ENCODE measurements at places on chromosomes 11 and 22. TPM values are rescaled to one million over a fixed set of nuclear protein-coding genes. Genes with fewer than 3 reads are reported as not detected.

DNA sequence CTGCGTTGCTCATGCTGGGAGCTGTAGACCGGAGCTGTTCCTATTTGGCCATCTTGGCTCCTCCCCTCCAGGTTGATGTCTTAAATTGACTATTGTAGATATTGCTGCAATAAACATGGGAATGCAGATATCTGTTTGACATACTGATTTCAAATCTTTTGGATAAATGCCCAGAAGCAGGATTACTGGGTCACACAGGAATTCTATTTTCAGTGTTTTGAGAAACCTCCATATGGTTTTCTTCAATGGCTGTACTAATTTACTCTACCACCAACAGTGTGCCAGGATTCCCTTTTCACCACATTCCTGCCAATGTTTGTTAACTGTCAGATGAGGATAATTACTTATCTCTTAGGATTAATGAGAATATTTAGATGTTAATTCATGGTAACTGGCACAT lies 467.0 kb downstream of the LUZP2 start:
- H3K4me3 ChIP-seq = no peak overlapping the region
- no peaks in the 10 kb centered on the region for H3K36me3 ChIP-seq
- no peak overlapping the region for H3K27ac ChIP-seq
- no peaks in the 10 kb centered on the region for H3K27me3 ChIP-seq
- DNase-seq = no peak

- peaks cover 25% of the 10 kb centered on the region for H3K4me1 ChIP-seq
- DNase-seq = no peak
- H3K36me3 ChIP-seq = no peaks in the 10 kb centered on the region
- H3K27me3 ChIP-seq = peaks cover 2% of the 10 kb centered on the region
- H3K4me3 ChIP-seq = no peak overlapping the region
- H3K27ac ChIP-seq = no peak overlapping the region
Measured at GRCh38 chr22:38953091-38953490, 4.3 kb upstream of the APOBEC3A start.

- H3K27ac ChIP-seq = peak overlapping the region; percentile 94
- H3K4me3 ChIP-seq = peak overlapping the region; percentile 58
- H3K36me3 ChIP-seq = peaks cover 8% of the 10 kb centered on the region
- peaks cover 56% of the 10 kb centered on the region for H3K4me1 ChIP-seq
- H3K27me3 ChIP-seq = no peaks in the 10 kb centered on the region
Measured at GRCh38 chr11:73995247-73995646, 12.6 kb upstream of the UCP2 start.

GRCh38 chr11:86386746-86387145 lies 12.1 kb downstream of the CCDC81 start:
- H3K4me3 ChIP-seq = no peak overlapping the region
- H3K27me3 ChIP-seq = no peaks in the 10 kb centered on the region
- DNase-seq = no peak

DNA sequence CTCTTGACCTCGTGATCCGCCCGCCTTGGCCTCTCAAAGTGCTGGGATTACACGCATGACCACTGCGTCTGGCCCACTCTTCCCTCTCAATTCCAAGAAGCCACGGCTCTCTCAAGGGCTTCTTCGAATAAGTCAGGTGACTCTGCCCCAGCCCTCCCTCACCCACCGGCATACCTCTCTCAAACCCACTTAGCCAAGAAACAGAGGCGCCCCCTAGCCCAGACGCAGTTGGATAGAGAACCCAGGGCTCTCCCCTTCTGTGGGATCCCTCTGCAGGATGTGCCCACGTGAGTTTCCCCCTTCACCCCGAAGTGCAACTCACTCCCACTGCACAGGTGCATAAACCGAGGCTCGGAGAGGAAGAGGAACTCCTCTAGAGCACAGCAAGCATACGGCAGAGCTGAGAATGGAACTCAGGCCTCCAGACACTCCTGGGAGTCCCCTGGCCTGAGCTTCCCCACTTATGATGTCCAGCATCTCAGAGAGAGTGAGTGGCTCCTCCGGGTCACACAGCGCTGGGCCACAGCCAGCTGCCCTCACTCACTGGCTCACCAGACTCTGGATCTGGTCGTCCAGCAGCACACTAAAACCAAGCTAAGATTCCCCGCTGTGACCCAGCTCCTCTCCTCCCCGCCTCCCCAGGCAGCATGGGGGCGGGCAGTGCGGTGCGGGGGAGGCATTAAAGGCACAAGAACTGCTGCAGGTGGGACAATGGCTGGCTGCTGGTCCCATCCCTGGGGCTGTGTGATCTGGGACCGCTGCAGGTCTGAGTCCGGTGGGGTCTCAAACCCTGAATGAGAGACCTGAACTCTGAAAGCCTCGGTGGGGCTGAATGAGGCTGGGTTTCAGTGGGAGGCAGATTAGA lies 16.8 kb upstream of the RGL4 start:
- H3K4me1 ChIP-seq = peaks cover 23% of the 10 kb centered on the region
- H3K27me3 ChIP-seq = no peaks in the 10 kb centered on the region
- no peak for DNase-seq
- H3K4me3 ChIP-seq = no peak overlapping the region
- H3K27ac ChIP-seq = peak overlapping the region; percentile 13
- H3K36me3 ChIP-seq = peaks cover 2% of the 10 kb centered on the region

GRCh38 chr11:15602785-15603567 lies 488.3 kb downstream of the INSC start:
- H3K4me3 ChIP-seq = no peak overlapping the region
- H3K4me1 ChIP-seq = no peaks in the 10 kb centered on the region
- DNase-seq = no peak

- H3K36me3 ChIP-seq = peaks cover 23% of the 10 kb centered on the region
- H3K27me3 ChIP-seq = no peaks in the 10 kb centered on the region
- H3K4me3 ChIP-seq = no peak overlapping the region
- H3K27ac ChIP-seq = peak overlapping the region; percentile 74
- no peak for DNase-seq
- peaks cover 35% of the 10 kb centered on the region for H3K4me1 ChIP-seq
Measured at GRCh38 chr22:24550028-24550901, 4.7 kb downstream of the GUCD1 start.

RAG2 gene
- not detected for total RNA-seq

BANF1 gene
- total RNA-seq = 223 TPM

SYCE3 gene
- total RNA-seq = not detected

DNA sequence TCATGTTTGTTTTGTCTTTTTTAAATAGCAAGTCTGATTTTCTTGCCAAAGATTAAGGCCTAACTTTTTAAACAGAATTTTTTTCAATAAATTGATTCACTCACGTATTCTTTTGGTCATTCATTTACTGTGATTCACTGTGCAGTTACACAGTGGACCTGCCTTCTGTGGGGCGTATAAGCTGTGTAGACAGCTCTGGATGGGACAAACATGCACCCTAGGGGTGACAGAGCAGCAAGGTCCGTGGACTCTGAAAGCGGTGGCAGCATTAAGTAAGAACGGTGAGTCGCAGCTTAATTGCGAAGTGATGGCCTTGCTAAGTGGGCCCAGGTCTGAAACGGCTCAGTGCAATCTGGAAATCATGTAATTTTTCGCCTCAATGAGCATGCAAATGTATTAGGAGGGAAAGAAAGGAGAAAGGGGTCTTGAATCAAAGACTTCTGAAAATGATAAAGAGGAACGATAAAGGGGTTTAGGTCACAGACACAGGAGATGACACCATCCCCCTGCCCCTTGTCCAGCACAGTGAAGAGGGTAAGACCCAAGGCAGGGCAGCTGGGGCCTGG lies 113.1 kb downstream of the SPATA19 start:
- no peak overlapping the region for H3K27ac ChIP-seq
- H3K36me3 ChIP-seq = no peaks in the 10 kb centered on the region
- H3K4me3 ChIP-seq = no peak overlapping the region
- no peaks in the 10 kb centered on the region for H3K4me1 ChIP-seq
- DNase-seq = no peak

DNA sequence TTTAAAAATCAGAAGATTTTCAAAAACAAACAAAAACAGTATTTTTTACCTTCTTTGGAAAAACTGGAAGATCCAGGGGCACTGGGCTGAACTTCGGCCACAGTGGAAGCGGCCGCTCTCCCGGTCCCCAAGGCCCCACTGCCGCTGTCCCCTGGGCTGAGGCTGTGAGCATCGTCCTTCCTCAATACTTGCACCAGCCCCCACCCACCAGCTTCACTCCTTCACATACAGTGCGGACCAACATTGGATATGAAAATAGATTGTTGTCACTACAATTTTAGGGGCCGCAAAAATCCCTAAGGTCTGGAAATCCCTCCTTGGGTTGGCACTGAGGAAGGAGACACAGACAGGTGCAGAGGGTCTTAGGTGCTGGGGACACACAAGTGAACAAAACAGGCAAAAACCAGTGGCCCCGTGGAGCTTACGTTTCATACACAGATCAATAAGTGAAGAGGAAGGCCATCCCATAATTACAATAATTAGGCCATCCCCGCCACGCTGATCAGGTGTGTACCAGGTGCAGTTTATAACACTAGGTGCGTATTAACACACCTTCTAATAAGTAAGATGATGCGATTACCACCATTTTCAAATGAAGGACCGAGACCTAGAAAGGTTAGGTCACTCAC lies 28.2 kb upstream of the SLC22A12 start:
- H3K27ac ChIP-seq = no peak overlapping the region
- H3K27me3 ChIP-seq = no peaks in the 10 kb centered on the region
- peaks cover 4% of the 10 kb centered on the region for H3K4me1 ChIP-seq
- no peaks in the 10 kb centered on the region for H3K36me3 ChIP-seq
- DNase-seq = no peak

GRCh38 chr22:42805016-42805997 lies 51.8 kb downstream of the ARFGAP3 start:
- peaks cover 5% of the 10 kb centered on the region for H3K4me1 ChIP-seq
- no peak overlapping the region for H3K4me3 ChIP-seq
- no peak for DNase-seq
- peaks cover 13% of the 10 kb centered on the region for H3K36me3 ChIP-seq
- no peak overlapping the region for H3K27ac ChIP-seq

GRCh38 chr11:34053161-34053686 lies 1.7 kb downstream of the CAPRIN1 start:
- peak; percentile 84 for DNase-seq
- peak overlapping the region; percentile 98 for H3K4me3 ChIP-seq
- H3K36me3 ChIP-seq = peaks cover 25% of the 10 kb centered on the region
- H3K27ac ChIP-seq = peak overlapping the region; percentile 96
- H3K4me1 ChIP-seq = peaks cover 32% of the 10 kb centered on the region

PITPNM1 gene
- total RNA-seq = 110 TPM

DNA sequence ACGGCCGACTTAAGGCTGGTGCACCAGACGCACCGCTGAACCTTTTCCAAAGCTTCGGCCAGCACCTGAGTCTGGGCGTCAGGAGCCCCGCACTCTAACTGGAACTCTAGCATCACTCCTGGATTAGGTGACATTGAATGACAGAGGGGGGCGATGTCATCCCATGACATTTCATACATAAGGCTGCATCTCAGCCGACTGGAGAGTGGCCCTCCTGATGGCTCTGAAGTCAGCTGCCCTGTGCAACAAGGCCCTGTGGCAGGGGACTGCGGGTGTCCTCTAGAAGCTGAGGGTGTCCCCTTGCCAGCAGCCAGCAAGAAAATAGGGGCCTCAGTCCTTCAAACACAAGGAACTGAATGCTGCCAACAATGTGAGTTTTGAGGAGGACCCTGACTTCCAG lies 10.1 kb upstream of the FADS3 start:
- no peaks in the 10 kb centered on the region for H3K27me3 ChIP-seq
- H3K36me3 ChIP-seq = no peaks in the 10 kb centered on the region
- peaks cover 6% of the 10 kb centered on the region for H3K4me1 ChIP-seq
- no peak overlapping the region for H3K27ac ChIP-seq
- no peak for DNase-seq

- H3K27me3 ChIP-seq = no peaks in the 10 kb centered on the region
- peaks cover 18% of the 10 kb centered on the region for H3K36me3 ChIP-seq
- peaks cover 45% of the 10 kb centered on the region for H3K4me1 ChIP-seq
Measured at GRCh38 chr11:96241331-96241841, 101.6 kb downstream of the MAML2 start.

SAA4 gene
- total RNA-seq = not detected

SMTN gene
- total RNA-seq = 51.6 TPM

RFPL2 gene
- total RNA-seq = not detected

DNA sequence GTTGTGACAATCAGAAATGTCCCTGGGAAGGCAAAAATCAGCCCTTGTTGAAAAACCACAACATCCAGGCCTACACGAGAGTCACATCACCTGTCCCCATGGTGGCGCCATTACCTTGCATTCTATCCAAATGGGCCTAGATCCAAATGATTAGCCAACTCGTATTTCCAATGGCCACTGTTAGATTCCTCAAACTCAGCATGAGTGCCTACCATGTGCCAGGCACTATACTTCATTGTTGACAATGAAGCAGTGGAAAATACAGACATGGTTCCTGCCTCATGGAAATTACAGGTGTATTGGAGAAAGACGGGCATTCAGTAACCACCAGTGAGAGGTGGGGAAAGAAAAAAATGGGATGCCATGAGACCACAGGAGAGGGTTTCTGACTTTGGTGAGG lies 29.8 kb upstream of the CREB3L1 start:
- H3K36me3 ChIP-seq = no peaks in the 10 kb centered on the region
- H3K4me1 ChIP-seq = peaks cover 16% of the 10 kb centered on the region
- H3K27me3 ChIP-seq = no peaks in the 10 kb centered on the region
- H3K27ac ChIP-seq = no peak overlapping the region

SCUBE1 gene
- not detected for total RNA-seq

DNA sequence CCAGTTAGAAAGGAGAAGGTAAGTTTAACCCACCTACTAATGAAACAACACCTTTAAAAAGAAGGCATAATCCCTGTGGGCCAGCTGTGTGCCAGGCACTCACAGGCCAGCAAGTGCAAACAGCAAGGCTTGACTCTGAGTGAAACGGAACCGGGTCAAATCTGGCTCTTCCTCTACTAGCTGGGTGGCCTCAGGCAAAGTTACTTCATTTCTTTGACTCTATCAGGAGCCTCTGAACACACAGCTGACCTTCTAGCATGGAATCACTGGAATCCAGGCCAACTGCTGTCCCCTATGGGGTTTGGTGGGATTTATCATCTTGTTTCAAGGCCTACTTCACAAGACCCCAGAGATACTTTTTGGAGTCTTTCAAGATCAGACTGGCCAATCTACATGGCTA lies 3.3 kb downstream of the RAB38 start:
- no peaks in the 10 kb centered on the region for H3K36me3 ChIP-seq
- H3K4me1 ChIP-seq = peaks cover 17% of the 10 kb centered on the region
- H3K4me3 ChIP-seq = no peak overlapping the region
- no peak overlapping the region for H3K27ac ChIP-seq

DNA sequence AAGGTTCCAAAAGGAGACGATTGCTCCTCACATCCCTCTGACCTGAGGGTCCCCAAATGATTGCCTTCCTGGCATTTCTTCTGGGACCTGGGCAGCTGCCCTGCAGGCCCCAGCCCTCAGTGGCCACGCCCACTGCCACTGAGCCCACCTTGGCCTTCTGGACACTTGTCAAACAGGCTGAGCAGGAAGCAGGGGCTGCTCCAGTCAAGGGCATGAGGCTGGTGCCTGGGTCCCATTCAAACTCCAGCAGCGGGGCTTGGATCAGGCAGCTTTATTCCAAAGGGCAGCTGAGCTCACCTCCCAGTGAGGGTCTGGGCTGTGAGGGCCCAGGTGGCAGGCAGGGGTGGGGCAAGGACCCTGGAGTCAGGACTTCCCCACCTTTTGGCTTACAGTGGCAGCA lies 13.6 kb downstream of the KCTD17 start:
- H3K4me1 ChIP-seq = peaks cover 16% of the 10 kb centered on the region
- no peaks in the 10 kb centered on the region for H3K36me3 ChIP-seq
- H3K4me3 ChIP-seq = no peak overlapping the region
- peaks cover 20% of the 10 kb centered on the region for H3K27me3 ChIP-seq

MS4A15 gene
- total RNA-seq = not detected

All from activated CD4-positive, alpha-beta T cell treated with anti-CD3 and anti-CD28 coated beads, Interleukin-2, amount 10 ng/mL, durations not matched to agents 7 days and 5 days (primary cell).